ENCODE measurements at places on chromosomes 2 and 18. TPM values are rescaled to one million over a fixed set of nuclear protein-coding genes. Genes with fewer than 3 reads are reported as not detected.

Gene TOGARAM2
- 3.5 TPM for total RNA-seq

Gene ZNF521
- total RNA-seq, result 34.7 TPM

DNA sequence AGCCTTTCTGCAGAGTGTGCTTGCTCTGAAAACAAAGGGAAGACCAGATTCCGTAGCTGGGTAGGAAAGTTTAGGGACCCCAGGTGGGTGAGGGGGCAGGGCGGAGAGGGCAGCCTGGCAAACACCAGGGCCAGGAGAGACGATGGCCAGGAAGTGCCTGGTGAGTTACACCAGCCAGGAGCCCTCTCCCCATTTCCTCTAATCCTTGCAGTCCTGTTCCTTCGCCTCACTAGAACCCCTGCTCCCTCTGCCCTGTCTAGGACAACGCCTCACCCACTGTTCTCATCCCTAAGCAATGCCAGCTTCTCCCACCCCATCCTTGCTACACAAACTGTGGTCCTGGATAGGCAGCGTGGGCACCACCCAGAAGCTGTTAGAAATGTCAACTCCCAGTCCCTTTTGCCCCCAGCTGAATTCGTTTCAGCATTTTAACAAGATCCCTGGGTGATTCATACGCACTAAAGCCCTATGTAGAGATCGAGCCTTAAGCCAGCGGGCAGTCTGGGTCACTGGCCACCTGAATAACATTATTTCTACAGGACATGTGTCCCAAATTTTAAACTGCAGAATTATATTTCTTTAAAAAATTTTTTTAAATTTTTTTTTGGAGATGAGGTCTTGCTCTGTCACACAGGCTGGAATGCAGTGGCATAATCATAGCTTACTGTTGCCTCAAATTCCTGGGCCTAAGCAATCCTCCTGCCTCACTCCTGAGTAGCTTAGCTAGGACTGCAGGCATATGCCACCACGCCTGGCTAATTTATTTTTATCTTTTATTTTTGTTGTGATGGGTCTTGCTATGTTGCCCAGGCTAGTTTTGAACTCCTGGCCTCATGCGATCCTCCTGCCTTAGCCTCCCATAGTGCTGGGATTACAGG, 10.9 kb downstream of the WIPF1 start:
- H3K27ac ChIP-seq, result no peak overlapping the region
- H3K36me3 ChIP-seq, result no peaks in the 10 kb centered on the region
- peaks cover 4% of the 10 kb centered on the region for H3K4me1 ChIP-seq
- no peak overlapping the region for H3K4me3 ChIP-seq

DNA sequence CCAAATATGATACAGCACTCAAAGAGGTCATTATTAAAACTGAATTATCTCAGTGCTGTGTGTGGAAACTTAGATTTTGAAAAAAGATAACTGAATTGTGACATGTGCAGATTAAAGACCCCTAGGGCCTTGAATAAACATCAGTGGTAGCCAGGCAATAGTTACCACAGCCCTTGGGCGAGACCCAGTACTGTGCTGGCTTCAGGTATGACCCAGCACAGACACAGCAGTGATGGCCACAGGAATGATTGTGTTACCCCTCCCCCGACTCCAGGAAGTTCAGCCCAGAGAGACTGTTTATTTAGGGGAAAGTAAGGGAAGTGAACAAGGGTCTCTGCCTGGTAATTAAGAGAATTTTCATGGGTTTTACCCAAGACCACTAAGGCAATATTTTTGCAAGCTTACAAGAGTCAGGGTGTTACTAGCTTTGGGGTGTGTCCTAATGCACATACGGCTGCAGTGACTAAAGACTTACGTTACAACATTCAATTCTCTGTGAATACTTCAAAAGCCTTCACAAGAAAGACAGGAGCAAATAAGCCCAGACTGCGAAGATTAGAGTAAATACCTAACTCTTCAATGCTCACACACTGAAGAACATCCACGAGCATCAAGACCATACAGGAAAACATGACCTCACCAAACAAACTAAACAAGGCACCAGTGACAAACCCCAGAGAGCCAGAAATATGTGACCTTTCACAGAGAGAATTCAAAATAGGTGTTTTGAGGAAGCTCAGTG, 28.2 kb upstream of the ITGAV start:
- no peaks in the 10 kb centered on the region for H3K36me3 ChIP-seq
- H3K27ac ChIP-seq, result no peak overlapping the region
- no peaks in the 10 kb centered on the region for H3K4me1 ChIP-seq
- DNase-seq, result no peak

GRCh38 chr2:9002637-9003365, 683 bp downstream of the MBOAT2 start:
- H3K36me3 ChIP-seq, result no peaks in the 10 kb centered on the region
- DNase-seq, result no peak
- no peaks in the 10 kb centered on the region for H3K4me1 ChIP-seq
- peak overlapping the region; percentile 84 for H3K27ac ChIP-seq
- peak overlapping the region; percentile 72 for H3K4me3 ChIP-seq
- H3K27me3 ChIP-seq, result no peaks in the 10 kb centered on the region

DNA sequence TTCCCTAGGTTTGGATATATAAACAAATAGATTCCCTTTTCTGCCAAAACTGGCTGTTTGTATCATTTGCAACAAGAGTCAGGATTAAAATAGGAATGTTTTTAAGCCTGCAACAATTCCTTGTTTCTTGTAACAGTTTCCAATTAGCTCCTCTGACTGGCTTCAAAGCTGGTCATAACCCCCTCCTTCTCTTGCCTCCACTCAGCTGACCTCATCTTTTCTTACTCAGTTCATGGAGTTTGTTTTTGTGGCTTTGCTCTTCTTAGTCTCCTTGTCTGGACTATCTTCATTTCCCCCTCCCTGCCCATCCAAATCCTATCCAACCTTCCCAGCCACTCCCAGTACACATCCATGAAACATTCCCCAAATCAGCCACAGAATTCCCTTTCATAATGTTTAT, 14.3 kb upstream of the RAPH1 start:
- no peaks in the 10 kb centered on the region for H3K36me3 ChIP-seq
- no peak overlapping the region for H3K4me3 ChIP-seq
- H3K4me1 ChIP-seq, result no peaks in the 10 kb centered on the region
- no peak overlapping the region for H3K27ac ChIP-seq
- DNase-seq, result no peak

DNA sequence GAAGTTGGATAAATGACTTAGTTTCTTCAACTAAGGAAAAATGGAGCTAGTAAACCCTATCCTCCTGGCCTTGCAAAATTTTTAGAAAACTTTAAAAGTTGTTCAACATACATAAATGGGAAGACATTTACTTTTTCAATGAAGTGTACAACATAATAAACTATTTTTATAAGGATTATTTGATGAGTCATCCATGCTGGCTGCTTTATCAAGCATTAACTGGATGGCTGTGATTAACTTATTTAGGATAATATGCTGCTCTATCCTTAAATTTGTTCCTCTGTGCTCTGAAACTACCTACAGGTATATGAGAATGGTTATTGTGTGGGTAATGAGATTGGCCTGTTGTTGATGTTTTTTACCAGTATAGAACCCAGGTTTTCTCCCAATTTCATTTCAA, 21.3 kb downstream of the DYTN start:
- no peaks in the 10 kb centered on the region for H3K27me3 ChIP-seq
- no peaks in the 10 kb centered on the region for H3K4me1 ChIP-seq
- H3K4me3 ChIP-seq, result no peak overlapping the region
- DNase-seq, result no peak
- no peak overlapping the region for H3K27ac ChIP-seq

Gene BBS5
- 23.6 TPM for total RNA-seq

DNA sequence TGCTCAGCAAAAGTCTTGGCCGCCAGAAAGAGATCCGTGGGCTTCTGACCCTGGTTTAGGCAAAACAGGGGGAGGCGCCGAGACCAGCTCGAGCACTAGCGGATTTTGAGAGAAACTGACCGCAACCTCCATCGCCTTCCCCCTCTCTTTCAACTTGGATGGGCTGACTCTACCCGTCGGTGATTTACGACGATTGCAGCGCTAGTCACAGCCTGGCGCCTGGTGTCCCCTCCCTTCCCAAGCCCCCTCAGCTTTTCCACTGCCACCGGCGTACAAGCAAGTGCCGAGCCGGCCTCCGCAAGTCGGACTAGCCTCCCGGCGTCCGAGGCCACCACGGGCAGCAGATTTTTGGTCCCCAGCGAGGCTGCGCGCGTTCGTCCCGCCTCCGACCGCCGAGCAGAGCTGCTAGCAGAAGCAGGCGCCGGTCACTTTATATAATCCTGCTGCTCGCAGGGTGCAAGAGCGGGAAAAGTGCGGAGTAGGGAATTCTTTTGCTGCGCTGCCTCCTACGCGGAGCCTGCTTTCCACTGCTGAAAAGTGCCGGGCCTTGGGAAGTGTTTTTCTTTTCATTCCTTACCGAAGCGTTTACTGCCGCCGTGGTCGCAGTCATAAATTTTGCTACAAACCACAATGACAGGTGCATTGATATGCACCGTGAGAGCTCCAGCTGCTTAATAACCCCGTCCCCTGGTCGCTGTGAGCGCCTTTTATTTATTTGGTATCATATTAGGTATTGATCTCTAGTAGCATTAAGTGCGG, 7.7 kb downstream of the HOXD3 start:
- no peak overlapping the region for H3K27ac ChIP-seq
- DNase-seq, result no peak
- H3K36me3 ChIP-seq, result no peaks in the 10 kb centered on the region
- peaks cover 6% of the 10 kb centered on the region for H3K4me1 ChIP-seq

Gene SERPINB3
- total RNA-seq, result 0.74 TPM

Gene PCARE
- total RNA-seq, result 1.0 TPM

DNA sequence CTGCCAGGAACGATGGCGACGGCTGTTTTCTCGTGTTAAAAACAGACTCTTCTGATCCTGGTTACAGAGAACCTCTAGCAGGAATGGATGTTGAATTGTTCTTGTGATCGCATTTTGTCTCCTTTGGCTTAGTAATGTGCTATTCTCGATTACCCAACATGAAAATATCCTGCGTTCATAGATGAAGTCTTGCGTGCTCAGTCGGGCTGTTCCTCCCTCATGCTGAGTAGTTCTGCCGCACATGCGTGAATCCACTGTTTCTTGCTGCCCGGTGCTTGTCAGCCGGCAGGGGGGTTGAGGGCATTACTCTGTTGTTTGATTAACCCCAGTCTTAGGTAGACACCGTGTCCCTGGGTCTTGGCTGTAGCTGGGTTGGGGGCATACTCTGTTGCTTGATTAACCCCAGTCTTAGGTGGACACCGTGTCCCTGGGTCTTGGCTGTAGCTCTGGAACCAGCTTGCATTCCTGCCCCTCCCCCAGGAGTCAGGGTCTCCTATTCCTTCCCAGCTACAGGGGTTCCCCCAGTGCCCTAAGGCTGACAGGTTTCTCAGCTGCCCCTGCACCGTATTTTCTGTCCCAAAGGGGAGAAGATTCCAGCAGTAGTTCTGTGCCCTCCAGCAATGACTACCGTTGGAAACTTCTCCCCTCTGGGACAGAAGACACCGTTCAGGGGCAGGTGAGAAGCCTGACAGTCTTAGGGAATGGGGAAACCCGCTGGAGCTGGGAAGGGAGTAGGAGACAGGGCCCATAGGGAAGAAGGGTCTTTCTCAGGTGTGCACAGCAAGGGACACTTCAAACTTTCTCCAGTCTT, 22.1 kb upstream of the ASB1 start:
- no peak overlapping the region for H3K27ac ChIP-seq
- peak overlapping the region; percentile 0 for H3K4me3 ChIP-seq
- DNase-seq, result no peak
- no peaks in the 10 kb centered on the region for H3K4me1 ChIP-seq
- no peaks in the 10 kb centered on the region for H3K36me3 ChIP-seq

Gene CIB4
- total RNA-seq, result 8.7 TPM

- no peaks in the 10 kb centered on the region for H3K4me1 ChIP-seq
- no peaks in the 10 kb centered on the region for H3K27me3 ChIP-seq
- H3K36me3 ChIP-seq, result no peaks in the 10 kb centered on the region
- no peak overlapping the region for H3K27ac ChIP-seq
These were observed 796.6 kb downstream of the DSC3 start for GRCh38 chr18:30245766-30246455.

DNA sequence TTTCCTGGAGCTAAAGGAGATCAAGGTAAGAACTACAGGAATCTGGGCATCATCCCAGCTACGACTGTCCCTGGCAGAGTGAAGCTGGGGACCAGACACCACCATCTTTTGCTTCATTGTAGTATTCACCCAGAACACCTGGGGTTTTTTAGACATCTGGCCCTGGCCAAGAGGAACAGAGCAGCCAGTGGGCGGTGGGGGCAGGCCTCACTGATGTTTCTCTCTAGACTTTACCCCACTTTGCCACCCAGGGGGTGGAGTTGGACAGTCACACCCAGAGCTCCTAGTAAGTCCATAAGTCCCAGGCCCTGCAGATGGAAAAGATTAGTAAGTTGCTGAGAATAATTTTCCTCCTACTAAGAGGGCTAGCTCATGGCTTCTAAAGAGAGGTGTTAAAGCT, 39.6 kb downstream of the MARCO start:
- no peak overlapping the region for H3K27ac ChIP-seq
- no peaks in the 10 kb centered on the region for H3K4me1 ChIP-seq
- no peaks in the 10 kb centered on the region for H3K36me3 ChIP-seq
- no peaks in the 10 kb centered on the region for H3K27me3 ChIP-seq
- H3K4me3 ChIP-seq, result no peak overlapping the region
- DNase-seq, result no peak

DNA sequence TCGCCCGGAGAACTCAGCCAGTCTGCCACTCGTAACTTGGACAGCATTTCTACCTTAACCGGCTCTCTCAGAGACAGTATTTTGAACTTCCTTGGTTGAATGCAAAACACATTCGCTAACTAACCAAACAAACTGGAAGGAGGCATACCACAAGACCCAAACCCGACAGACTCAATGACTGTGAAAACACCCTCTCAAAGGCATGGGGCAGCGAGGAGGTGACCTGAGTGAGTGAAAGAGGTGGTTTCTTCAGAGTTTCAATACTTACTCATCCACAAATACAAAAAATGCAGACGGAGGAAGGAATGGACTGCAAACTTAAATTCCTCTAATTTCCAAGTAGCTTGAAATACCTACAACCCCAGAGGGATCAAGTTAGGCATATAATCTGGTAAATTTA, 132.9 kb downstream of the GAREM1 start:
- H3K4me1 ChIP-seq, result no peaks in the 10 kb centered on the region
- H3K36me3 ChIP-seq, result no peaks in the 10 kb centered on the region
- H3K4me3 ChIP-seq, result no peak overlapping the region
- no peak for DNase-seq
- no peaks in the 10 kb centered on the region for H3K27me3 ChIP-seq

Gene PKDCC
- total RNA-seq, result 122 TPM

Gene ANKRD30BL
- 41.0 TPM for total RNA-seq

Gene ACVR1C
- total RNA-seq, result 2.3 TPM

- no peaks in the 10 kb centered on the region for H3K36me3 ChIP-seq
- no peak overlapping the region for H3K27ac ChIP-seq
- H3K4me1 ChIP-seq, result no peaks in the 10 kb centered on the region
These were observed 18.7 kb upstream of the NEMP2 start for GRCh38 chr2:190553254-190553653.

DNA sequence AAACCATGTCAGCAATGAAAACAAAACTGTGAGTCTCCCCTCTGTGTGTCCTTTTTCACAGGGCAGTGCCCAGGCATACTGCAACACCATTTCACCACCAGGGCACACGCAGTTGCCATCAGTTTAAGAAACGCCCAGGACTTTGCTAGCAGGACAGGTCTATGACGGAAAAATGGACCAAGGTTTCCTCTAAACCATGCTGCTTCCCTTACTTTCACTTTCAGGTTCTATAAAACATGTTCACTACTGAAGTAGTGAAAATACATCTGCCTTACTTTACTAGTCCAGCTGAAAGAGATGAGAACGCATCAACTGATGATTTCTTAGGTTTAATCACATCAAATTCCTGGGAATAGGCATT, 110.5 kb downstream of the TCF4 start:
- peaks cover 4% of the 10 kb centered on the region for H3K4me1 ChIP-seq
- no peaks in the 10 kb centered on the region for H3K36me3 ChIP-seq
- DNase-seq, result no peak

Gene PROM2
- 2.4 TPM for total RNA-seq

GRCh38 chr2:8525582-8526402, 156.1 kb upstream of the ID2 start:
- no peaks in the 10 kb centered on the region for H3K36me3 ChIP-seq
- H3K4me3 ChIP-seq, result no peak overlapping the region
- H3K27me3 ChIP-seq, result no peaks in the 10 kb centered on the region
- peaks cover 8% of the 10 kb centered on the region for H3K4me1 ChIP-seq
- peak; percentile 90 for DNase-seq
- H3K27ac ChIP-seq, result no peak overlapping the region

All from testis (tissue), 5 donors.